Esophagus squamous epithelium (tissue), 5 donors: ENCODE measurements at places on chromosomes 12 and 14.

GRCh38 chr12:46926526-46926925 lies 100.7 kb upstream of the SLC38A4 start:
- no peak for DNase-seq

GRCh38 chr14:61609191-61609843 lies 86.0 kb upstream of the HIF1A start:
- no peak for DNase-seq

- no peak for DNase-seq
Measured at GRCh38 chr14:89327771-89328212, 89.2 kb downstream of the FOXN3 start.

DNA sequence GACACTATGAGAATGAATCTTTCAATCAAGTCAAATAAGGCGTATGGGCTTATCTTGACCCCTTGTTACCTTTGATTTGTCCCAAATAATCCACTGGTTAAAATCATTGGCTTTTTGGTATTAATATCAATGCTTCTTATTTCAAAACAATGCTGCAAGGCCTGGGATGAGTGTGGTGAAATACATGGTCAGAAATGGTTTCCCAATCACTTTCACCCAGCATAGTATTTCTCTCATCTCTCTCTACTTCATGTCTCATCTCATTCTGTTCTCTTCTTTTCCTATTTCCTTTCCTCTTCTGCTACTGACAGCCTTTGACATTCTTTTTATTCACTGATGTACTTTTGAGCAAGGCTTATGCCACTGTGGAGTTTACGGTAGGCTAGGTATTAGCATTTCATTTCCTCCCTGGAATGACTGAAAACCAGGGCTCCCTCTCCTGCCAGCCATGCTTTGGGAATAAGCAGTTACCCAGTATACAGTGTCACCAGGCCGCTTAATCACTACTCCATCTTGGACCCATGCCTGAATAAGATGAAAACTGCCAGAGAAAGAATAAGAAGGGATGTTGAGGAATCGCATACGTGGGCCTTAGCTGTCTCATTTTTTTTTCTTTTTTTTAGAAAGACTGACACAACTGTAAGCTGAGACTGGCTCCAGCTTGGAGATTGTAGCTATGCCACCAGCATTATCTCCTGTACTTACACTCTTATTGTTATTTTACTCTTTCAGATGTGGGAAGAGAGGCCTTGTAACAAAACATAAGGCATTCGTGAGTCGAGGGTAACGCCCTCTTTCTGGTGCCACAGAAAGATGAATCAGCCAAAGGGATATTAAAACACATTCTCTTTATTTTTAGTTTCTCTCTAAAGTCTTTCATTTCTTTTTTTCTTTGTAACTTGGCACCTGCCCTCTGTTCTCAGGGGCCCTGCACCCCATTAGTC lies 53.5 kb downstream of the IGF1 start:
- DNase-seq = no peak

- DNase-seq = no peak
Measured at GRCh38 chr12:51270067-51270950, at the start of gene SMAGP. Gene SMAGP (minus strand): TSS chr12:51270415. CDS start chr12:51269278, 1,137 bp downstream.
